ENCODE measurements at places on chromosomes 7 and 10.

DNA sequence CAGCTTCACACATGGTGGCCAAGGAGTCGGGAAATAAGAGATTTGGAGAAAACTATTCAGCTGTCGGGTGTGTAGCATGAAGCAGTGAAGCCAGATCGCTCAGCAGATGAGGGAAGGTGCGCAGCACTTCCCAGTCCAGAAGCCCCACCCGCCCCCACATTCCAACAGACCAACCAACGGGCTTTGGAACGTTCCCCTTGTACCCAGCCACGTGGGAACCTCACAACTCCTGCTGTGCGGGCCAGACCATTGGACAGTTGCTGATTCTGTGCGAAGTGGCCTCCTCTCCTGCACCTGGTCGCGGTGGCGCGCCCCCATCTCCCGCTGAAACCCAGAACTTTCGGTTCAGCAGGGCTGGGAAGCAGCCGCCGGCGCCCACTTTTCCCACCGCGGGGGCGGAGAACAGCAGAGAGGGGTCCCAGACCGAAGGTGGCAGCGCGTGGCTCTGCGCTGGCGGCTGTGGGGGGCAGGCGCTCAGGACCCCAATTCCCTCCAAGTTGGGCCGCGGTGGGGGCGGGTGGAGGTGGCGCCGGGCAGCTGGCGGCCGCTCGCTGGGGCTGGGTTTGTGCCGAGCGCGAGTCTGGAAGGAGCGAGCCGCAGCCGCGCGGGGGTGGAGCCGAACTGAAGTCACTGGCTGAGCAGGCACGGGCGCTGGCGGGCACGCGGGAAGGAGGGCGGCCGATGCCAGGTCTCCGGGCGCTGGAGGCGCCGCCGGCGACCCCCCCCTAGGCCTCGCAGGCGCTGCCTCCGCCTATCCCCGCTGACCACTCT, 1301.5 kb upstream of the SORCS1 start:
- peak; percentile 25 for DNase-seq

DNA sequence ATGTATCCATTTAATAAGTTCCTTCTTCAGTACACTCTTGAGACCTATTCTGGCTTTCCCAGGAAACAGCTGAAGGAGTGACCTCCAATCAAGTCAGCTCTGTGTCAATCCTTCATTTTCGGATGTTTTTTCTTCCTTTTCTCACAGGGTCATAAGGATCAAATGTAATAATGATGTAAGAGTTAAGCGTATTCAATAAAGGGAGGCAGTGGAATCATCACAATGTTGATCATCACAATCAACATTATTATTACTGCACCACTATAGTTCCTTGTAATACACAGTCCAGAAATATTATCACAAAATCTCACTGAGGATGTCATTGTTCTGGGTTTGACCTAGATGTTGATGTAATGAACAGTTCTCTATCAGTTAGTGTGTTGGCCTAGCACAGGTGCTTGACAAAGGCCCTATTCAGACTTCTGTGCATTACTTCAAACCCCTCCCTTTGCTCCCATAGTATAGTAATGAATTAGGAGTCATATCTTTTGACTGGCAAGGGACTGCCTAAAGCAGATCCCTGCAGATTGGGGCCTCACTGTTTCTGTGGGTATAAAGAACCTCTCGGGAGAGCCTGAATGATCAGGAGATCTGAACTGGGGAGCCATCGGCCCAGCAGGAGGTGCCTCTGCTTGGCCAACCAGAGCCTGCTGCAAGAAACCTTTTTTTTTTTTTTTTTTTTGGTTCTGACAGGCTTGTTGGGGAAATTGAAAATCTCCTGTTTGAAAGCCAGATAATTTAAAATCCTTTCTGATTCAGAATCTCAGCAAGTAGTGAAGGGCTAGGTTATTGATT, 100.6 kb downstream of the KAT6B start:
- DNase-seq = no peak

- DNase-seq = no peak
Observed at GRCh38 chr7:148232784-148233183, 357.8 kb upstream of the C7orf33 start.

DNA sequence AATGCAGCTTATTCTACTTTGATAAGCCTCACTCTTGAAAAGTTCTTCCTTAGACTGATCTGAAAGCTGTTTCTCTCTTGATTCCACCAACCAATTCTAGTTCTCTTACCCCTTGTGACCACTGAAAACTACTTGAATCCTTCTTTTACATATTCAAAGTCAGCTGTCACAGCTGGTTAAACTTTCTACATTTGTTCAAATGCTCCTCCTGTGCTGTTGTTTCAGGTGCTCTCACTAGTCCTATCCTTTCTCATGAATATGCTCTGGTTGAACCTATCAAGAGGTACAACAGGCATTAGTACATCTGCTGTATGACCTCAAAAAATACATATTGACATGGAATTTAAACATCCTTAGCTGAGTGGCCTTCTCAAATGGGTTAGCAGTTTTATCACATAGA, 91.5 kb downstream of the MYO3A start:
- no peak for DNase-seq

DNA sequence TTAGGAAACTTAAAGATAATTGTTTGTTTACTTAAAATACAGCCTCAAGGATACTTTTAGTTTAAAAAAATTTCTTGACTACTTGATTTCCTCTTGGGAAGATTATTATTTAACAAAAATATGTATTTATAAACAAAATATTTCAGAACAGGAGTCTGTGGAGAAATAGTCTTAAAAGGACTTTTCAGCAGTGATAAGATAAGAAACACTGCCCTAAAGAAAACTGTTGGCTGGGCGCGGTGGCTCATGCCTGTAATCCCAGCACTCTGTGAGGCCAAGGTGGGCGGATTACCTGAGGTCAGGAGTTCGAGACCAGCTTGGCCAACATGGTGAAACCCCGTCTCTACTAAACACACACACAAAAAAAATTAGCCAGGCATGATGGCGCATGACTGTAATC, 22.6 kb upstream of the HERPUD2 start:
- DNase-seq = no peak

DNA sequence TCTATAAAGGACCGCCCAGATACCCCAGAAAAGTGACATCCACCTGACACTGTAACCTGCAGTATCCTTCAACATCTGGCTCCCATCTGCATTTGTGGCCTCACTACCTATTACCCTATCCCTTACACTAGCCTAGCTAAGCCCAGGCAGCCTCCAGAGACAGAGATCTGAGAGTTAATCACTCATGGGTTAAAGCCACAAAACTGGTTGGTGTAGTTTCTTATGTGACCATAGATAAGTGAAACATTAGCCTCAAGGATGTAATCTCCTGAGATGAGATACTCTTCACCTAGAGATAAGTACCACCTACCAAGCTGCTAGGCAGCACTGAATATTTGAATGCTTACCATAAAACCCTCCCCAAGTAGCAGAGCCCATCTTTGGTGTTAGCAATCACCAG, 35.4 kb downstream of the CTTNBP2 start:
- no peak for DNase-seq

DNA sequence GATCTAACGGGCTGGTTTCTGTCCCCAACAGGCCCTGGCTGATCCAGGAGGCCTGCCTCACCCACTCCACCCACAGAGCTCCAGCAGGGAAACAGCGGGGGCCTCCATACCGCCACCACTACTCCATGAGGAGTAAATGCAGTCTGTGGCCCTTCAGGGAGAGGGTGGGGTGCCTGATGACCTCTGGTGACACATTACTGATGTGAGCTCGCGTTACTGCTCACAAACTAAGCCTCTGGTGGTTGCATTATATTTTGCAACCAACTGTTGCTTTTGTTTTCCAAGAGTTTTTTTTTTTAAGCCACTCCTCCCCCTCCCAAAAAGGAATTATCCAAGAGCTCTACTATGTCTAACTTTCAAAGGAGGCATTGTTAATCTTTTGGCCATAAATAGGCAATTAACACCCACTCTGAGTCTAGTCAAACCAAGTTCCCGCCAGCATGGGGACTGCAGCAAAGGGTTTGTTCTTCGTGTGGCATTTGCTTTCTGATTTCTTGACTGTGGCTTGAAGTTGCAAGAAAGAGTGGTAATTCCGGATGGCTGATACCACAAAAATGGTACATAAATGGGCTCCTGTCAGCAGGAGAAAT, 72.6 kb downstream of the FAM53B start:
- peak; percentile 41 for DNase-seq

DNA sequence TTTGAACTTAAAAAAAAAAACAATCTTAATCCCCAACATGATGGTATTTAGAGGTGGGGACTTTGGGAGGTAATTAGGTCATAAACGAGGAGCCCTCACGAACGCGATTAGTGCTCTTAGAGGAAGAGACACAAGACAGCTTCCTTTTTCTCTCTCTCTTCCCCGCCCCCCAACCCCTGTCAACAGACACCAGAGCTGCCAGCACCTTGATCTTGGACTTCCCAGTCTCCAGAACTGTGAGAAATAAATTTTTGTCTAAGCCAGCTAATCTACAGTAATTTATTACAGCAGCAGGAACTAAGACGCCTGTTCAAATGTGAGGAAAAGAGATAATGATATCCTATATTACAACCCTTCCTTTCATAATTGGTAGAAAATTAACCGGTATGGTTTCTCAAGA, 40.1 kb downstream of the RELN start:
- no peak for DNase-seq

- peak; percentile 29 for DNase-seq
Observed at GRCh38 chr10:71957546-71958275, 6.5 kb upstream of the CHST3 start.

DNA sequence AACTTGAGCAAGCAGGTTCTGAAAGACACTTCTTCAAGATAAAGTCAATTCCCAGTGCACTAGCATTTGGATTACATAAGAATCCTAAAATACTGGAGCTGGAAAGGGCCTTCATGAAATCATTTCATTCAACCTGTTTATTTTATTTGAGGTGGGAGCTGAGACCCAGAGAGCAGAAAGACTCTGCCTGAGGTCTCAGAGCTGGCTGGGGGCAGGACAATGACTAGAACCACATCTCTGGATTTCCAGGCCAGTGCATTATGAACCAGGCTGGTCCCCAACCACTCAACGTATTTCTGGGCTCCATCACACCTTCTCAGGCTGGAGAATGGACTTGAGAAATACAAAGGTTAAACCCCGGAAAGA, 8.4 kb downstream of the ANXA11 start:
- no peak for DNase-seq

DNA sequence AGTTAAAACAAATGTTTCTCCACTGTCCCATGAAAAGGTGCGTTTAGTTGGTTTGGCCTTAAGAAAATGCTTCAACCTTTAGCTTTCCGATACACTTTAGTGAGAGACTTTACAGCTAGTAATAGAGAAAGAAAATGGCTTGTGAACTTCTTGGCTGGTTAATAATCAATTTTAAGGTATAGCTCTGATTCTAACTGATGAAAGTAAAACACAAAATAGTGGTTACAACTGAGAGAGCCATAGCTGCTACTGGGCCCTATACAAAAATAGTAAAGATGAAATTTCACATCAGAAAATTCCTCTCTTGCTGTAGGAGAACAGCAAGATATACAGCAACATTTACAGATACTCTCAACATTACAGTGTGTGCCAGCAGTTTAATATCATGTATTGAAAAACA, 371.4 kb downstream of the PHTF2 start:
- DNase-seq = no peak

DNA sequence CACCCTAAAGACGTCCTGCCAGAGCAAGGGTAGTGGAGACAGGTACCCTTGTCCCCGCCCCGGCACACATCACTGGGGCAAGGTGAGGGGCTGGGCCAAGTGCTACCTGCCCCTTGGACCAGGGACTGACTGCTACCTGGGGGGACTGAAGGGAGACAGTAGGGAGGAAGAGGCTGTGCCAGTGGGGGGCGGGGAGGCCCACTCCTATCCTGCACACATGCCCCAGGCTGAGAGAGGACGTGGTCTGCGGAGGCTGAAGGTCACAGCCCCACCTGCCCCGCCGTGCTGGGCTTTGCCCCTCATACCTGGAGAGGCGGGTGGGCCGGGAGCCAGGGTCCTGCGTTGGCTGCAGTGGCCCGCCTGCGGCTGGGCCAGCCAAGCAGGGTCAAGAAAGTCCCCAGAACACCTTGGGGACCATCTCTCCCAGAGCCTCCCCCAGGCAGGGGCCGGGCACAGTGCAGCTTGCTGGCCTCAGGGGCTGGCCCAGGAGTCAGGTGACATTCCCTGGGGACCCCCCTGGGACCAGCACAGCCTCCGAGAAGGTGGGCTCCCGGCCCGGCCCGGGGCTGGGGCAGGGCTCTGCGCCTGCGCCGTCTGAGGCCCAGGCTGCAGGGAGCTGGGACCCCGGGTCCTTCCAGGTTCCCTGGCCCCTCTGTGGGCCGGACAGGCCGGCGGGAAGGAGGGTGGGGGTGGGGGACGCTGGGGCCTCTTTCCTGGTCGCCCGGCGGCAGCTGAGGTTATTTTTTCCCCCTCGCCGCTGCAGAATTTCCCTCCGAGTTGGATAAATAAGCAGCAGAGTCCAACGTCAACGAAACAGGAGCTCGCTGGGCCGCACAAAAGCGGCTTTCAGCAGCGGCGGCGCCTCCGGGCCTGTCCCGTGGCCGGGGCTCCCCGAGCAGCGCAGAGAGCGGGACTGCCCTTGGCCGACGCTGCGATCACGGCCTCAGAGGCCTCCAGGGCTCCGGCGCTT, 9.8 kb upstream of the FZD9 start:
- no peak for DNase-seq

DNA sequence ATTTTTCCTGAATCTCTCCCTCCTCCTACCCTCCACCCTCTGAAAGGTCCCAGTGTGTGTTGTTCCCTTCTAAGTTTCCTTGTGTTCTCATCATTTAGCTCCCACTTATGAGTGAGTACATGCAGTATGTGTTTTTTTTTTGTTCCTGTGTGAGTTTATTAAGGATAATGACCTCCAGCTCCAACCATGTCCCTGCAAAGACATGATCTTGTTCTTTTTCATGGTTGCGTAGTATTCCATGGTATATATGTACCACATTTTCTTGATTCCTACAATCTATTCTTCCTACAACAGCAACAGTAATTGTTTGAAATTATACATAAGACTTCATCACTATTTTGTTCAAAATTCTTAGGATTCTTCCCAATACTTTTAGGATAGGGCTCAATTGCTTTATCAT, 1117.8 kb downstream of the GATA3 start:
- no peak for DNase-seq

GRCh38 chr10:35639728-35640401, 2.2 kb downstream of the FZD8 start:
- peak; percentile 47 for DNase-seq

DNA sequence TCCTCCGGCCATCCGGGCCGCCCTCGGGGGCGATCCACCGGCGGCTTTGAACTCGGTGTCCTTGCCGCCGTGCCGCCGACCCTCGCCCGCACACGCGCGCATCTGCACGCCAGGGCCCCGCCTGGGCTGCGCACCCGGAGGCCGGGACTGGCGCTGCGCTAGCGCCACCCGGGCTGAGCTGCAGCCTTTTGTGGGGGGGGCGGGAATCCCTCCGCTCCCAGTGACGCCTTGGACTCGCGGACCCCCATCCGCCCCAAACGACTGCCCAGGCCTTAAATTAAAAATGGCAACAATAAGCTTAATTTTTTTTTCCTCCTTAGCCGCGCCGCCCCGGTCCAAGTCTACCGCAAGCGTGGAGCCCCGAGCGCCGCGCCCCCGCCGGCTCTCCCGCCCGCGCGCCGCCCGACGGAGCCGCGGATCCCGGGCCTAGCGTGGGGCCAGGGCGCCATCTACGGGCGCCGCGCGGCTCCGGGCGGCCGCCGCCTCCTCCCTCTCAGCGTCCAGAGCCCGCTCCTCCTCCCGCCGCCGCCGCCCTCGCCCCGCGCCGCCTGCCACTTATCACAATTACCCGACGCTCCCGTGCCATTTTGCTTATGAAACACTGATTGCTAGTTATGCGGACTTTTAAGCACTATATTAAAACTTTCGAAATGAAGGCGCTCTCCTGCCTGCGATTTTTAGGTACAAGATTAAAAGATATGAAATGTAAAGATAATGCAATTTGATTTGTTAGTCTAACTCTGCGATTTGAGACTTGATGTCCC, 7.5 kb upstream of the EBF3 start:
- peak; percentile 53 for DNase-seq

All from fibroblast of skin of right quadriceps (primary cell).